Stimulated activated CD4-positive, alpha-beta T cell treated with anti-CD3 and anti-CD28 coated beads, Interleukin-4, amount 100 ng/mL, for 4 hours (primary cell): ENCODE measurements at places on chromosomes 7 and 10.

DNA sequence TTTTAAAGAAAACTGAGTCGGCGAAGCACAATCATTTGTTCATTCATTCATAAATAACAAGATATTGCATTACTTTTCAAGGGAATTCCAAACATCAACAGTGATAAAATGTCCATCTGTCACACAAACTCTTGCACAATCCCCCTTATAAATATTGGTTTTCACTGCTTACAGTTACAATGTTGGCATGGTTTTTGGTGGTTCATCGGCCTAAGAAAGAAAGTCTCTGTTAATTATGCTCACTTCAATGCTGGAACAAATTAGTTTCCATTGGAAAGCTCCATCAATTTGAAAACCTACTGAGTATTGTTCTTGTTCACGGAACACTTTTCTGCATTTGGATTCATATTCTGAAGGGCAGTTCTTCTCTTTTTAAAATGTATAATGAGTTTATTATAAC, 188.5 kb downstream of the JAZF1 start:
- no peak for DNase-seq

- DNase-seq: no peak
Observed at GRCh38 chr7:22181663-22182062, 175.3 kb downstream of the RAPGEF5 start.

- DNase-seq: no peak
Observed at GRCh38 chr10:22643116-22643515, 71.3 kb downstream of the PIP4K2A start.

GRCh38 chr10:27792216-27792615, 46.6 kb upstream of the MKX start:
- DNase-seq: no peak

GRCh38 chr7:126973066-126973465, 279.7 kb downstream of the GRM8 start:
- DNase-seq: no peak

DNA sequence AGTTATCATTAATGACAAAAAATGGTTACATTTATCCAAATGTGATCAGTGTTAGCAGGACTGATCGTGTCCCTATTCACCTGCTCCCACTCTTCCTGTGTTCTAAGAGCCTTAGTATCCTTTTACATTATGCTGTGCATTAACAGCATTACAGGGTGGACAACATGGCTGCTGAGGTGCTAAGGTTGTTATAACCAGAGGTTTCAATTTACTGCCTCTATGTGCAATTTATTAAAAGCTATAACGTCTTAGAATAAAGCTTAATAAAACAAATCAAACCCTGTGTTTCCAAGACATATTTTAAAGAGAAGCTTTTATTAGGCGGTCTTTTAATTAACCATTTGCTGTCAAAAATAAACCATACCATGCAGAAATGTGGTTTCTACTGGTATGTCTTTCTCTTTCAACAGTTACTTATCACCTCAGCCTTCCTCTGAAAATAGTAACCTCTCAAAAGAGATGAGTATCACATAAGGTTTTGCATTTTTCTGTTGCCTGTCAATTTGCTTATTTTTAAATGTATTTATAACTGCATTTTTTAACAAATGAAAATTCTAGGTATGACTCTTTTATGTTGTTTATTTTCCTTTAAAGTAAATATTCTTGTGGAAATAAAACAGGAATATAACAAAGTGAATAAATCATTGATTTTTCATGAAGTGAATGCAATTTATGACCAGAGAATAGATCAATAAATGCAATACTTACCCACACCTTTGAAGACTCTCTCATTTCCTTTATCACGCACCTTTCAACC, 849.8 kb upstream of the SORCS1 start:
- DNase-seq: no peak
